HCT116 (cell line): ENCODE measurements at places on chromosomes 7 and 10.

DNA sequence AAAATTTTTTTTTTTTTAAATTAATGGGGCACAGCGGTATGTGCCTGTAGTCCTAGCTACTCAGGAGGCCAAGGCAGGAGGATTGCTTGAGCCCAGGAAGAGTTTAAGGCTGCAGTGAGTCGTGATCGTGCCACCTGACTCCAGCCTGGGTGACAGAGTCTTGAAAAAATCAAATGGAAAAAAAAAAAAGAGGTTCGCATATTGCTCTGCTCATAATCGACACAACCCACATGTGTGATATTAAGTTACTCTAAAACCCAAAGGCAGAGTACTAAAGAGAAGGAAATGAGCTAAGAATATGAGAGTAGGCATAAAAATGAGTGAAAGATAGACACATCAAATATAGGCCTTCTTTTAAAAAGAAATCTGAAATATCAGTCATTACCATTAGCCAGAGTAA lies 66.3 kb downstream of the IGF2BP3 start:
- DNase-seq: no peak

DNA sequence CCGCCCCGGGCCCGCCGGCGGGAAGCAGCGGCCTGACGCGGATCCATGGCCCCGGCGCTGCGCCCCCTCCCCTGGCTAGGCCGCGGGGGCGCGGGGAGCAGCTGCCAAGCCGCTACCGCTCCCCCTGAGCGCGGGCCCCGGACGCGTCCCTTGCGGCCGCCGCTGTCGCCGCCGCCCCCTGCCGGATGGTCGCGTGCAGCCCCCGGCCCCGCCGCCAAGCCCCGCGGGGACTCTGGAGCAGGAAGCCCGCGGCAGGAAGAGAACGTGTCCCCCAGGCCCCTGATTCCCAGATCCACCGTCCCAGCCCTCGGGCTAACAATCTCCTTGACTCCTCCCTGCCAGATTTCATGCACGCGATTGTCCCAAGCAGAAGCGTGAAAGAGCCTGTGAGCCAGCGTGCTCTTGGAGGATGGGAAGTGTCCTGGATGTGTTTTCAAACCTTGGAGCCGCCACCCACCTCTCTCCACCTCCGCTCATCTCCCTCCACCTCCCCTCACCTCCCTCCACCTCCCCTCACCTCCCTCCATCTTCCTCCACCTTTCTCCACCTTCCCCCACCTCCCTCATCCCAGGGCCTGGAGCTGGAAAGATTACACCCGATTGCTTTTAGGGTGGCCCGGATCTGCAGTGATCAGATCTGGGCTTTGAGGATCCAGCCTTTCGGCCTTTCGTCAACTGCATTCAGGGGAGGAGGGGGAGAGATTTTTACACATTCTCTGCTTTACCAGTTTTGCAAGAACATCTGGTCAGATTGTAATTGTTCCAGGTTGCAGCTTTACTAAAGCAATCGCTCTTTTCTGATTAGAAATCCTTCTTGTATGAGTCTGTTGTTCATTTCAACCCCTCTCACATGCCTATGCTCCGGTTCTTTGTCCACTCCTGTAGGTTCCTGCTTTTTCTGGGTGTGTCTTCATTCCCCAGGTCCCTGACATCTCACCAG lies 570 bp upstream of the PRTFDC1 start:
- no peak for DNase-seq

DNA sequence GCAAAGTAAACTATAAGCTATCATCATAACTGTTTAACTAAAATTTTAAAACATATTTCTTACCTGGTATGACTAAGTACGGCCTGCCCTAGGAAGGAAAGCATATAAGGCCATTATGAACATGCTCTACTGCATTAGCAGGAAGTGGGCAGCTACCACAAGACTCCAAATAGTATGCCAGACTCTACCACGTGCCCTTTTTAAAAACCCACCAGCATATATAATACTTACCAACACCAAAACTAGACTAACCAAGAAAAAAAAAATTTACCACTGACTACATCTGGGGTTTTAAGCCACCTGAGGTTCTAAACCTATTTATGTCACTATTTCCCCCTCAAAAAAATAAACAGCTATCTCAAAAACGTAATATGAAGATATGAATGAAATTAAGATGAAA lies 30.1 kb downstream of the NUDCD3 start:
- no peak for DNase-seq

DNA sequence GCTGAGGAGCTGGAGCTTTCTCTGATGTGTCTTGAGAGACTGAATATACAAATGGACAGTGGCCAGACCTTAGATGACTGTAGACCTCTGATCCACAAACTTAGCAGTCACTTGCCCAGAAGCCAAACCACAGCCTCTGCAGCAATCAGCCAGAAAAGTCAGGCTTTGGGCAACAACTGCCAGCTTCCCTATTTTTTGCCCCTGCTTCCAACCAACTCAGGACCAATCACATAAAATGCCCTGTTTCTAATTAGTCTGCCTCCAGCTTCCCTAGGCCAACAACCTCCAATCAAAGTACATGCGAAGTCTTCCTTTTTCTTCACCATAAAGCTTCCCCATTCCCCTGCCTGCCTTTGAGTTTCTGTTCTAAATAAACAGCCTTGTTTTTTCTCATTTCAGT lies 37.8 kb upstream of the CACUL1 start:
- no peak for DNase-seq

- no peak for DNase-seq
Measured at GRCh38 chr10:130206216-130206737, 70.1 kb downstream of the GLRX3 start.

- DNase-seq: peak; percentile 43
Measured at GRCh38 chr7:149109969-149110368, 16.2 kb downstream of the ZNF425 start.

DNA sequence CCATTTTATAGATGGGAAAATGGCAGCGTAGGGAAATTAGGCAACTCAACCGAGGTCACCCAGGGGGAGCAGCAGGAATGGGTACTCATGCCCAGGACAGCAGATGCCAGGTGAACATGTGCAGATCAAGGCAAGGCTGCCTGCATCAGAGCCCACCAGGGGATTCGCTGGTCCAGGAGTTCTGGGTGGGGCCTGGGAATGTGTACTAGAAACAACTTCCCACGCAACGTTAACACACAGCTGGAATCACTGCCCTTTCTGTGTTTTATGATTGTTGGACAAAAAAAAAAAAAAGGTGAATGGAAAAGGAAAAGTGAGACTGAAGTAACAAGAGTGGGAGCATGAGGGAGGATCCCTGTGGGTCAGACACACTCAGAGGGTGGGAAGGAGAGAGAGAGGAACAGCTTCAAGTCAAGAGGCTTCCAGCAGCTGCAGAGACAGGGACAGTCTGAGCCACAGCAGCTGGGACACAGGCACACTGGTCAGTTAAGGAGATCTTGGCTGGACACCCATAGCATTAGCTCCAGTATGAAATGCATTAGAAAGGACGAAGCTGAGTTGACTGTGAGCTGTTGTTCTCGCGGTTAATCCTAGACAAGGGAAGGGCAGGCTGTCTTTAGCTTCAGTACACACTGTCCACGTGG lies 187.9 kb upstream of the INHBA start:
- no peak for DNase-seq

- no peak for DNase-seq
Measured at GRCh38 chr7:135728136-135728669, at the start of gene SLC13A4. TSS of gene SLC13A4 (minus strand) at chr7:135728186. CDS start at chr7:135727496, 690 bp downstream.

GRCh38 chr7:155644178-155644970 lies at the start of gene RBM33:
TSS of gene RBM33 (plus strand) at chr7:155644661. CDS start at chr7:155644877, 216 bp downstream.
- peak; percentile 71 for DNase-seq

DNA sequence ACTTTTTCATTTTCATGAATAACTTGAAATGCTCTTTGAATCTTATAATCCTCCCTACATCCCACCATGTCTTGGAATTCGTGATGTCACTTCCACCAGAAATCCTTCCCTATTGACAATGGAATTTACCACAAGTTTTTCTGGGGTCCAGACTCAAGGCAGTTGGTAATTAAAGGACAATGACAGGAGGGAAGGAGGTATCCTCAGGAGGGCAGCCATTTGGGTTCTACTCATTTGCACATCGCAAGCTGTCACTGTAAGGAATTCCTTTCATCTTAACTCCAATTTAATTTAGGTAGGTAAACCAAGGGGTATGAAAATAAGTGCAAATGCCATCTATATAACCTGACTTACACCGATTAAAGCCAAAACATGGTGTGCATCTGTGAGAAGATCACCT lies 21.9 kb downstream of the LRRC17 start:
- DNase-seq: no peak

DNA sequence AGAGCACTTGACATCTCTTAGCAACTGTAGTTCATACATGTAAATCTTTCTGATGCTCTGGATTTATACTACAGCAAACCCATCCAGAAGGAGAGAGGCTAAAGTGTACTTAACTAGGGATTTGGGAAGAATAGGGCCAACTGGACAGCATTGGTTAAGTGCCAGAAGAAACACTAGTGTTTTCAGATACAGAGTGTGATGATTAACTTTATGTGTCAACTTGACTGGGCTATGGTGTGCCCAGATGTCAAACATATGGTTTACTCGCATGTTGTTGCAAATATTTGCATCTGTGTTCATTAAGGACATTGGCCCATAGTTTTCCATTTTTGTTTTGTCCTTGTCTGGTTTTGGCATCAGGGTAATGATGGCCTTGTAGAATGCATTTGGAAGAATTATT lies 384.7 kb upstream of the KCND2 start:
- no peak for DNase-seq
